ENCODE measurements at places on chromosomes 3 and 15. TPM values are rescaled to one million over a fixed set of nuclear protein-coding genes. Genes with fewer than 3 reads are reported as not detected.
A peak's percentile ranks its signal among the peaks of the same experiment; 100 is the strongest.

ALG1L2 gene
- not detected for total RNA-seq

DUOXA1 gene
- 7.0 TPM for total RNA-seq

KIF15 gene
- total RNA-seq, result 15.0 TPM

NDUFB4 gene
- total RNA-seq, result 169 TPM

LHFPL4 gene
- not detected for total RNA-seq

B2M gene
- total RNA-seq, result 1,130 TPM

TRPM1 gene
- total RNA-seq, result not detected

SERPINI2 gene
- not detected for total RNA-seq

CRYBG3 gene
- 14.2 TPM for total RNA-seq

CBLB gene
- 8.2 TPM for total RNA-seq

GOLGA8G gene
- not detected for total RNA-seq

LTK gene
- total RNA-seq, result not detected

C2CD4A gene
- not detected for total RNA-seq

TMEM207 gene
- not detected for total RNA-seq

SEMA3B gene
- total RNA-seq, result 1.1 TPM

- DNase-seq, result no peak
These were observed 175.4 kb upstream of the NR2E3 start for GRCh38 chr15:71634820-71635560.

- DNase-seq, result peak; percentile 50
These were observed 6.7 kb downstream of the CA12 start for GRCh38 chr15:63374686-63375520.

GRCh38 chr3:60674870-60675269 lies 576.4 kb downstream of the FHIT start:
- DNase-seq, result no peak

GRCh38 chr15:39747326-39747725 lies 35.3 kb downstream of the FSIP1 start:
- peak; percentile 20 for DNase-seq

- DNase-seq, result peak; percentile 40
These were observed 200.7 kb downstream of the MBNL1 start for GRCh38 chr3:152469248-152470025.

GRCh38 chr3:66348704-66349103 lies 127.9 kb downstream of the SLC25A26 start:
- no peak for DNase-seq

DNA sequence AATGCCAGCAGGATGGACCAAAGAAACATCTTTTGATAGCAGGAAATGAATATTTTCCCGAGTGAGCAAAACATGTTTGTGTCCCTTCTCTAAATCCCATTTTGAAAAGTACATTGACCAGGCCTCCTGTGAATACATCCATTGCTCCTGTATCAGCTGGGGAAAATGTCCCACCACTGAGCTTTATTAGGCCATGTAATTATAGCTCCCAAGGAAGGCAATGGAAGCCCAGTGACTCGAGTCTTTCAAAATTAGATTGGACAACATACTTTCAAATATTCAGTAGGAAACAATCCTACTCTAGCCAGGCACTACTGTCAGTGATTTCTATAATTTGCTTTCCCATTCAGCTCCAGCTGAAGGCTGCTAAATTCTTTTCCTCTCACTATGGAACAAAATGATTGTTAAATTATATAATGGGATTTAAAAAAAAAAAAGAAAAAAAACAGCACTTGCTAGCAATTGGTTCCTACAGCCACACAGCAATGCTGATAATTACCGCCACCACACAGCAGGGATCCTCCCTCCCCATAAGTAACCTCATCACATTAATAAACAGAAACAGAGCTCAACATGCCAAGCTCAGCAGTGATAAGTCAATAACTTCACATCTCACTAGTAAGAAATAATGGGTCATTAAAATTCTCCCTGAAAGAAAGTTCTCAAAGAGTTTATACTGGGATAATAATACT lies 172.4 kb upstream of the SLC2A2 start:
- no peak for DNase-seq

DNA sequence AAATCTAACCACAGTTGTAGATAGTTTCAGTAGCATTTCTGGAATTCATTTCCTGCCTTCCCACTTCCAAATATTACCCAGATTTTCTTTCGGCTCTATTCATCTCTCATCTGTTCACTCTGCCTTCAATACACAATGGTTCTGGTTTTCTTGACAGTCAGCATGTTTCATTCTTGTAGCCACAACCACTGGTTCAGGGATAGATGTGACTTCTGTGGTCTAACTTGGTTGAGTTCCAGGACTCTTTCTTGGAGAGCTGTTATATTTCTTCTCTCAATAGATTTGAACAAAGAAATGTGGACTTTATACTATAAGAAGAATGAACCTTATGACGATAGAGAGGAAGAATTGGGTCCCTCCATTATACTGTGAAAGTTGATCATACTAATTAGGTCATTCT lies 228.8 kb downstream of the NSUN3 start:
- no peak for DNase-seq

GRCh38 chr3:193446965-193447602 lies 68.5 kb upstream of the ATP13A5 start:
- no peak for DNase-seq

GRCh38 chr3:197549261-197549885 lies 6.4 kb downstream of the BDH1 start:
- no peak for DNase-seq

GRCh38 chr15:78276064-78276943 lies 11.9 kb downstream of the DNAJA4 start:
- DNase-seq, result no peak

GRCh38 chr3:138371070-138371965 lies 22.9 kb downstream of the MRAS start:
- DNase-seq, result no peak

- DNase-seq, result no peak
These were observed 95.3 kb upstream of the HES1 start for GRCh38 chr3:194040516-194041273.

DNA sequence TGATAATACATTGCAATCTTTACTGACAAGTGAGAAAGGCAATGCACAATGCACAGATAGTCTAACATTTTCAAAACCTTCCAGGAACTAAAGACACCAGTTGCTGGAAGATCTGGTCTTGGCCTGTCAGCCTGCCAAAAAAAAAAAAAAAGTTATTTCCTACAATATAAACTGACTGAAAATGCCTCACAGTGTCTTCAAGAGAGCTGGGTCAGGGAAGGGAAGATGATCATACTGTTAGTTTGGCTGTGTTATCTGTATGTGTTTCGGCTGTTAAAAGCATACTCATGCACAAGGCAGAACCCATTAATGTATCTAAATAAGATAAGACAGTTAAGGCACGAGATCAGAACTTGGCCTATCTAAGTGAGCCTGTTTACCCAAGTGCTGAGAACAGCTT lies 673.4 kb downstream of the MECOM start:
- DNase-seq, result no peak

DNA sequence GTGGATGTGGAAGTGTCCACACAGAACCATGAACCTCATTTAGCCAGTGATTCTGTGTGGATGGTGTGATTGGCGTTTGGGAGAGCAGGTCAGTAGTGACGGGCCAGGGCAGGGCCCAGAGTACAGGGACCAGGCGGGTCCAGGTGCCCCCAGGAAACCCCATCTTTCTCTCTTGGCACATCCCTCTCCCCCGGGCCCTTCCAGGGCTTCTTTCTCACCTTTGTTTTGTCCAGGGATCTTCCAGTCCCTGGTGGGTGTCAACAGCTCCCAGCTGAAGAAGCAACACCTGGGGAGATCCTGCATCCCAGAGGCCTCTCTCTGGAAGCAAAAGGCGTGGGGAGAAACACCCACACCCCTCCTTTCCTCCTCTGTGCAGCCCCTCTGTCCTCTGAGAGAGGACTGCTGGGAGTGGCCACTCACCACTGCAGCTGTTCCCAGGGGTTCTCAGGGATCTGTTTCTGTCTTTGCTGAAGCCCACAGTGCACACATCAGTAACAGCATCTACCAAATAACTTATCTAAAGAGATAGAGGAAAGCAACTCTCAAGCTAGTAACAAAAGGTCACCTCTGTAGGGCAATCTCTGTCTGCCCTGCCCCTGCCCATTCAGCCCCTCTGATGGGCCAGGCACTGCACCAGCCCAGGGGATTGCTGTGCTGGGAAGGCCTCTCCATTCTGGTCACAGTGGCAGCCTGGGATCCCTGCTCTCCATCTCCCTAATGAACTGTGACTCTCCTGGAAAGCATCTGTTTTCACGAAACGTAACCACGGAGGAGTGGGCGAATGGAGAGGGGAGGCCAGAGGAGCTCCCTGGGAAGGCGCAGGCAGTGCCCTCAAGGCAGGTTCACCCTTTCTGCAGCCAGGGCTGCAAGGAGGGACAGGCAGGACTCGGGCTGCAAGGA lies 98.3 kb upstream of the ALDH1A3 start:
- DNase-seq, result no peak

- DNase-seq, result peak; percentile 68
These were observed 60.0 kb downstream of the RPL22L1 start for GRCh38 chr3:170809975-170810357.

DNA sequence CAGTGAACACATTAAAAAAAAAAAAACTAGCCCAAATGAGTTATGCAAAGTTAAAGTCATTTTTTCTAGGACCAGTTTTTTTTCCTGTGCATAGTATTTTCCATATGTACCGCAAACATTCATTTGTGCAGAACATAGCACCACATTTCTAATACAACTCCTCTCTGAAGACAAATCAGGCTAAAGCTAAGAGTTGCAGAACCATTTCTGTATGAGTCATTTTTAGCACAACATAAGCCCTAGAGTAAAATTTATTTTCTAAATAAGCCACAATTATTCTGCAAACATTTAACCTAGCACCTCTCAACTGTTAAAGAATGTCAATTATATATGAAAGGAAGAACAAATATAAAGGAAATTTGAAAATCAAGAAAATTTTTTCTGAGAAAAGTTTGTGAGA lies 375.8 kb downstream of the TIGIT start:
- no peak for DNase-seq

DNA sequence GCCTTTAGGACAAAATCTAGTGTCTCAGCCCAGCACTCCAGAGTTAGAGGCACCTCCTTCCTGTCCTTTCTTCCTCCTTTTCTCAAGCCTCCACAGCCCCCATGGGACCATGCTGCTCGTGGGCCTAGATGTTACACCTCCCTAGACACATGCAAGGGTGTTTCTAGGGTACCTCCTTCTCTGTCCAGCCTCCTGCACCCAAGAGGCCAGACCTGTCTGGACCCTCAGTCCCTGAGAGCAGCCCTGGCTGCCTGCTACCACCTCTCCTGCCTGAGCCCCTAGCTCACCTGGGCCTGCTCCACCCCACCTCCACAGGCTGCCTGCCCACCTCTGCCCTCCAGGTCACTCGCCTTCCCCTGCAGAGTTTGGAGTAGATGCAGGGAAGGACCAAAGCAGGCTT lies 5.2 kb downstream of the LOXL1 start:
- no peak for DNase-seq

GRCh38 chr3:50374363-50375257 lies 15.3 kb upstream of the TMEM115 start:
- DNase-seq, result no peak

- DNase-seq, result no peak
These were observed 50.6 kb upstream of the SGO1 start for GRCh38 chr3:20236603-20237002.

GRCh38 chr3:7280318-7280717 lies 419.4 kb downstream of the GRM7 start:
- no peak for DNase-seq

- DNase-seq, result no peak
These were observed 29.5 kb downstream of the GYG1 start for GRCh38 chr3:149020839-149021252.

Data from foreskin keratinocyte (primary cell).